NCI-H1417 treated with DMSO at 0.1 percent for 48 hours (cell line): ENCODE measurements at places on chromosomes 13 and 19.

GRCh38 chr19:13006431-13007281 lies 11.4 kb downstream of the NFIX start:
- DNase-seq, result no peak

DNA sequence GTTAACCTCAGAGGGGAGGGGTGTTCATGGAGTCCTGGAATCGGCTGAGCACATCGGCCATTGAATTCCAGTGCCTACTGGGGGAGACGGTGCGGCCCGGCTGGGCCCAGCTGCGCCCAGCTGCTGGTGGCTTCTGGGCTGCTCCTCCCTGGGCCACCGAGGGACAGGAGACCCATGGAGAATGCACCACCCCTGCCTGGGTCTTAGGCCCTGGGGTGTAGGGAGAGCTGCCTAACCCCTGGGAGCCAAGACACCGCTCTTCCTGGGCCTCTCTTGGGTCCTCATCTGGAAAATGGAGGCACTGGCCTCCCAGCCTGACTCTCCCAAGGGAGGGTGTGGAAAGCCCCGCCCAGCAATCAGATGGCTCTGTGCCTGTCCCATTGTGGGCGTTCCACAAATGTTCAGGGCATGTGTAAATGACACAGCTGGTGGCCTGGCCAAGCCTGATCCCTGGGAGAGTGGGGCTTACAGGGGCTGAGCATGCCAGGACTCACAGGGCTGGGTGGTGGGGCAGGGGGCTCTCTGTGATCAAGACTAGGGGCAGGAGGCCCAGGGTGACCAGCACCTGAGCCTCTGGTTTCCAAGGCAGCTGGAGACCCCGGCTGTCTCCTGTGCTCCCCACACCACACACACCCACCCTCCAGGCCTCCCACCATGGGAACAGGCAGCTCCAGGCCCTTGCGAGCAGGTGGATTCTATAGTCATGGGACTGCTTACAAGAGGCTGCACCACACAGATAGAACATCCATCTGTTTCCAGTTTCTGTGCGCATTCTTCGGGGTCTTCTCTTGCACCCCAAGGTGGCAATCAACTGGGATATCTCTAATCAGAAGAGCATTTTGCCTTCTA lies 150.9 kb downstream of the URI1 start:
- no peak for DNase-seq

DNA sequence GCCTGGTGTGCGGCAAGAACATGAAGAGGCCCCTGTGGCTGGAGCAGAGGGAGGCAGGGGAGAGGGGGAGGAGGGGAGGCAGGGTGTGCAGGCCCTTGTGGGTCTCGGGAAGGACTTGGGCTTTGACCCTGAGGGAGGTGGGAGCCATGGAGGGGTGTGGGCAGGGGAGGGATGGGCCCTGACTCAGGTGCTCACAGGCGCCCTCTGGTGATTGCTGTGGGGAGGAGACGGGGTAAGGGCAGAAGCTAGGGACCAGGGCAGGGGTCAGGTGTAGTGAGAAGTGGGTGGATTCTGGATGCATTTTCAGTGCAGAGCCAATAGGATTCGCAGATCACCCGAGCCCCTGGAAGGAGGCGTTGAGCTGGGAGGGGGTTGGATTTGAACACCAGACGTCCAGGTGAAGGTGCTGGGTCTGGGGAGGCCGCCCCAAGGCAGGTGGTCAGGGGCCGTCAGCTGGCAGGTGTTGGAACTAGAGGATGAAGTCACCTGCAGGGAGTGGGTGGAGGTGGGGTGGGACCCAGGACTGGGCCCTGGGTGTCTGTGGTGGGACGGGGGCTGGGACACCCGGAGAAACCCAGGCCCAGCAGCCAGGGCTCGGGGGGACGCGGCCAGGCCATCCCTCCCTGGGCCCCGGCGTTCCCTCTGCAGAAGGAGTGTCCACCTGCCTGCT lies 185.4 kb downstream of the KDM4B start:
- no peak for DNase-seq

DNA sequence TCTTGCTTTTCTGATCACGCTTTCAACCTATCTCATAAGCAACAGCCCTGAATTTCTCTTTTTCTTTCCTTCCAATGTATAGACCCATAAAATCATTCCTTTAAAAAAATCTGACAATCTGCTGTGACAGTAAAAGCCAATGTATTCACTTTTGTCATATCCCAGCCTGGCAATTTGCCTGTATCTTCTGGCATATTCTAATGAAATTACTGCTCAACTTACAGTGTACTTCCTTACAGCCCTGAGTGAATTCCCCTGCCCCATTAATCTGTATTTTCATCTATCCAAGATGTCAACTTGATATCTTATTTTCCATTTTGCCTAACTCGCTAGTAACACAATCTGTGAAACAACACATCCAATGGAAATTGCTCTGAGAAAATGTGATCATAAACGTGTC lies 18.0 kb upstream of the SERP2 start:
- no peak for DNase-seq

DNA sequence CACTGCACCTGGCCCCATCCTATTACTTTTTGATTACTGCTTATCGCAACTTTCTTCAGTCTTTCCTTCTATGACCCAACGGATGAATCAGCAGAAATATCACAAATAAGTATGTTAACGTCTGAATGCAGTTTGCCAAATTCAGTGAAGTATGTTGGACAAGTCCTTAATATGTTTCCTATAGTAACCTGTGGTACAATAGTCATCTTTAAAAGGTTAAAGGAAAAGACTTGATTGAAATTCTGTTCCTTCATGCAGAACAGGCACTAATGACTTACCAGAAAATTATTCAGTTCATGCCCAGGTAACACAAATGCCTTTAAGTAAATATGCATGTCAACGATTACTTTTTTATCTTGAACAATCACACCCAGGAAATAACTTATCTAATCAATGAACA lies 242.6 kb downstream of the KCTD12 start:
- no peak for DNase-seq

GRCh38 chr13:20824762-20825476 lies 51.2 kb upstream of the EEF1AKMT1 start:
- DNase-seq, result no peak
